ENCODE measurements at places on chromosomes 2 and 18.

DNA sequence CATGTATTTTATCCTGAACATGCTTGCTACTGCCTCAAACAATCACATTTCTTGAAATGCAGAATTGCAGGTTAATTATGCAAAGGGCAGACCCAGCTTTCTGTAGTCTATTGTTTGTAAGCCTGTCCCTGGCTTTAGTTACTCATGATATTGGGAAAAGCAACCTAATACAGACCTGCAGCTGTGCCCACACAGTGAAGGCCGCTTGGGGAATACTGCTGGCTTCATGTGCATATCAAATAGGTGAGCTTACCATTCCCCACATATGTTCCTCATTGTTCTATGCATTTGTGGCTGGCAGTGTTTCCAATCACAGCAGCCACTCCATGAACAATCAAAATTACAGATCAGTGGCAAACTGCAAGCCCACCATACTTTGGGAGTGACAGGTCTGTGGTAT, 186.3 kb downstream of the TMEM163 start:
- H3K27me3 ChIP-seq = peaks cover 6% of the 10 kb centered on the region
- H3K27ac ChIP-seq = no peak overlapping the region
- H3K36me3 ChIP-seq = peaks cover 2% of the 10 kb centered on the region
- no peak overlapping the region for H3K4me3 ChIP-seq
- peaks cover 6% of the 10 kb centered on the region for H3K4me1 ChIP-seq

DNA sequence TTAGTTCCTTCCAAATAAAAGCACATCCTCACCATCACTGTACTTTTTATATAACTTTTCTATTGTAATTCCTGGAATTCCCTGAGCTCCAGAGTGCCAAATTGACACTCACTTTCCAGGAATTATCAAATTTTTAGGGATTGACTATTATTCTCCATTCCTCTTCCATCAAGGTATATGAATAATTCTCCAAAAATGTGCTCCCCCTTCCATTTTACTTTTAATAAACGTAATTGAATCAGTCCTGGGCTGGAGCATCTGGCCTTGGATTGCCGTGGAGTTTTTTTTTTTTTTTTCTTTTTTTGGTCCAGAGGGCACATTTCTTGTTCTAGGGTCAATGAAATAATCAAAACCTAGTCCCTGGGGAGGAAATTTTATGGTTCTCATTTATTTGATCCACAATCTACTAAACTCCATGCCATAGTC, 304.3 kb downstream of the CDCA7 start:
- no peak for DNase-seq
- H3K27ac ChIP-seq = no peak overlapping the region
- H3K27me3 ChIP-seq = peaks cover 37% of the 10 kb centered on the region

DNA sequence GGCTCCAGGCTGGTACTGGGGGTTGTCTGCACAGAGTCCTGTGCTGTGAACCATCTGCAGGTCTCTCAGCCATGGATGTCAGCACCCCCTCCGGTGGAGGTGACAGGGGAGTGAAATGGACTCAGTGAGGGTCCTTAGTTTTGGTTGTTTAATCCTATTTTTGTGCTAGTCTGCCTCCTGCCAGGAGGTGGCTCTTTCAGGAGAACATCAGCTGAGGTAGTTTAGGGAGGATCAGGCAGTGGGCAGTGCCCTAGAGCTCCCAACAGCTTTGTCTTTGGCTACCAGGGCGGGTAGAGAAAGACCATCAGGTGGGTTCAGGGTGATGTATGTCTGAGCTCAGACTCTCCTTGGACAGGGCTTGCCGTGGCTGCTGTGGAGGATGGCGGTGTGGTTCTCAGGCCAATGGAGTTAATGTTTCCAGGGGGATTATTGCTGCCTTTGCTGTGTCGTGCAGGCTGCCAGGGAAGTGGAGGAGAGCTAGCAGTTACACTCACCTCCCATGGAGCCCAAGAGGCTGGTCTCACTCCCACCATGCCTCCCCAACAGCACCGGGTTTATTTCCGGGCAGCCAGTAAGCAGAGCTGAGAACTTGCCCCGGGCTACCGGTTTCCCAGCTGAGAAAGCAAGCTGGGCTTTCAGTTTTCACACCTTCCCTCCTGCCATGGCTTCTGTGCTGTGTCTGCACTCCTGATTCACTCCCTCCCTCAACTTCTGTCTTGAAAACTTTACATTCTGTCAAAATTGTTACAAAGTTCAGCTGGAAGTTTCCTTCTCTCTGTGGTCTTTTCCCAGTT, 563.4 kb downstream of the XIRP2 start:
- H3K27me3 ChIP-seq = no peaks in the 10 kb centered on the region
- no peak overlapping the region for H3K4me3 ChIP-seq

DNA sequence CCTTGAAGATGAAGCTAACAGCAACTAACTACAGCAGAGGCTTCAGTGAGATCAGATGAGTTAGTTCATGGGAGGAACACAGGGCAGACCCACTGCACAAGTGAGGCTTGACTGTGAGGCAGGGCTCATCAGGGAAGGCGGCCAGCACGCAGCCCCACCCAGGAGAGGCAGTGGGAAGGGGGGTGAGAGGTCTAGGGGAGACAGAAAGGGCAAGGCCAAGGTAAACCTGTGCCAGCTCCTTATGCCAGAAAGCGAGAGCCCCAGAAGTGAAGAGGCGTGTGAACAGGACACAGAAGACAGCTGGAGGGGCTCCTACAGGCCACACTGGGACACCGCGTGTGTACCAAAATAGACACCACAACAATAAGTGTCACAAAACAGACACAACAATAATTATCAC, 48.6 kb downstream of the ANO7 start:
- H3K4me1 ChIP-seq = peaks cover 5% of the 10 kb centered on the region
- H3K27me3 ChIP-seq = no peaks in the 10 kb centered on the region
- DNase-seq = no peak
- H3K27ac ChIP-seq = peak overlapping the region; percentile 61

DNA sequence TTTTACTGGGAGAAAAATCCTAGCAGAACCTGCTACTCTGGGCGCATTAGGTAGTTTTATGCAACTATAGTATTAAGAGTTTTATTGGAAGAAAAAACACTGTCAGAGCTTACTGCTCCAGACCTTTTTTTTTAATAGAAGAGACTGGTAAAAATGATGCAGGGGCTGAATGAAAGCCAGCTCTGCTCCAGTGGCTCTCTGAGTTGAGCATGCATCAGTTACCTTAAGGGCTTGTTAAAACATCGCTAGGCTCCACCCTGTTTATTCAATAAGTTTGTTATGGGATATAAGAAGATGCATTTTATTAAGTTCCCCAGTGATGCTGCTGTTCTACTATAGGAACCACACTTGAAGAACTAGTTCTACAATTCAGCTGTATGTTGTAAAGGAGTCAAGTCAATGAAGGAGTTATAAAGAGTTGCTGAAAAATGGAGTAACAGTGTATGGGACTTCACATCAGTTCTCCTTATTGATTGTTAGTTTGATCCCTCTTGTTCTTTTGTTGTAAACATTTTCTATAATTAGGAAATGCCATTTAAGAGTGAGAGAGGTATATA, 13.2 kb downstream of the SNRPG start:
- peaks cover 12% of the 10 kb centered on the region for H3K4me1 ChIP-seq
- no peak overlapping the region for H3K4me3 ChIP-seq
- no peaks in the 10 kb centered on the region for H3K27me3 ChIP-seq
- peak overlapping the region; percentile 37 for H3K27ac ChIP-seq
- peaks cover 8% of the 10 kb centered on the region for H3K36me3 ChIP-seq
- DNase-seq = no peak

DNA sequence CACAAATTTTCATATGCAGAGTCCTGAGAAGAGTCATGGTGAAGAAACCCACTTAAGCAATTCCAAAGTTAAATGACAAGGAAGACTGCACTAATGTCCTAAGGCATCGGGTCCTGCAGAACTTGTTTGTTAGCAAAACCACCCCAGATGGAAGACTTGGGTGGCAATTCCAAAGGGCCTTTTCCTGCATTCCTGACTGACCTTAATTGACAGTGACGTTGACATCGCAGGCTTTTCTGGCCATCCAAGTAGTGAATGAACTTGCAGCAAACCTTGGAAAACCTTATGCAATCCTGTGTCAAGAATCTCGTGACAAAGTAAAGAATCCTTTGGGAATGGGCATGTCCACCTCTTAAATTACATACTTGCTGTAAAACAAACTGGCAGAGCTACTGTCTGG, 112.5 kb upstream of the SH3BP4 start:
- no peak for DNase-seq
- H3K27ac ChIP-seq = no peak overlapping the region
- no peak overlapping the region for H3K4me3 ChIP-seq
- H3K4me1 ChIP-seq = no peaks in the 10 kb centered on the region

DNA sequence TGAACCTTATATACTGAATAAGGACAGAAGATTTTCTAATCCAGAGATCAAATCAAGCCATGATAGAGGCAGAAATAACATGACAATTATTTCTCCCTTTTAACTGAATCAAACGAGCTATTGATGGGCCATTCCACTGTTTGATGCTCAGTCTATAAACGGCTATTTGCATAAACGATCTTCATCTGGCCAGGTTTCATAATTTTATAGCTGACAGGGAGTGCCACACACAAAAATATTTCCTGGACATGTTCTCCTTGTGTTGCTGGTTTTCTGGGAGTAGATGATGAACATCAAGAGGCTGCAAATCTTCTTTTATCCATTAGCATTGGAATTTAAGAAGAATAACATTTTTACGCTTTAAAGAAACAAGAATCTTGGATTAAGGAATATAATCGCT, 63.1 kb downstream of the ACVR1C start:
- no peak overlapping the region for H3K27ac ChIP-seq
- no peaks in the 10 kb centered on the region for H3K36me3 ChIP-seq
- no peaks in the 10 kb centered on the region for H3K27me3 ChIP-seq
- H3K4me1 ChIP-seq = peaks cover 5% of the 10 kb centered on the region

DNA sequence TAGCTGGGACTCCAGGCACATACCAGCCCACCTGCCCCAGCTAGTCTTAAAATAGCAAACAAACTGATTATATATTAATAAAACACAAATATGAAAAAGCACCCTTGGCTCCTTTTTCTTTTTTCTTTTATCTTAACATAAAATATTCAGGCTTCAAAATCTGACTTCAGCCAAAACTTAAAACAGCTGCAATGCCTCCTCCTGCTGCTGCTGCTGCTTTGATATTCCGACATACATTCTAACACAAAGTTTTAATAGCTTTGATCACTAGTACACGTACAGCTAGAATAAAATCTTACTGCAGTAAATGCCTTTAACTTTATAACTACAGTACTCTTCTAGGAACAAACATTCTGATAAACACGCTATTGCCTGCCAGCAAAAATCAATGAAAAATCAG, 71.4 kb upstream of the RNU4ATAC start:
- DNase-seq = no peak
- H3K27ac ChIP-seq = peak overlapping the region; percentile 47
- no peaks in the 10 kb centered on the region for H3K4me1 ChIP-seq
- peaks cover 4% of the 10 kb centered on the region for H3K36me3 ChIP-seq
- no peaks in the 10 kb centered on the region for H3K27me3 ChIP-seq
- H3K4me3 ChIP-seq = peak overlapping the region; percentile 19

DNA sequence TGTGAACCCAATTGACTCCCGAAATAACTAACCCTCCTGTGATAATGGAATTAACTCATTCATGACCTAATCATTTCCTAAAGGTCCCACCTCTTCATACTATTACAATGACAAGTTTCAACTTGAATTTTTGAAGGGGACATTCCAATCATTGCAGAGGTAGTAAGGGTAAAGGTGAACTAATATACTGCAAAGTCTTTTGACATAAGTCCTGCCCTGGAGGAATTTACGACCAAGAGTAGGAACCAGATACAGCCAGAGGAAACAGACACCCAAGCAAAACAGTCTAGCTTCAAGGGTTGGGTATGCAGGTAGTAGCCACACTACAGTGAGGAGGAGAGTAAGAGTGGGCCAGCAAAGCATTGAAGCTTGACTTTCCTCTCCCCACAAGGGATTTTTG, 1.2 kb upstream of the SRBD1 start:
- H3K4me1 ChIP-seq = peaks cover 10% of the 10 kb centered on the region
- no peak overlapping the region for H3K4me3 ChIP-seq
- H3K27me3 ChIP-seq = peaks cover 5% of the 10 kb centered on the region
- no peak for DNase-seq

- H3K27ac ChIP-seq = no peak overlapping the region
- no peak overlapping the region for H3K4me3 ChIP-seq
- H3K36me3 ChIP-seq = no peaks in the 10 kb centered on the region
- H3K4me1 ChIP-seq = no peaks in the 10 kb centered on the region
- no peaks in the 10 kb centered on the region for H3K27me3 ChIP-seq
- DNase-seq = no peak
Measured at GRCh38 chr2:214379227-214379626, 31.6 kb upstream of the VWC2L start.

DNA sequence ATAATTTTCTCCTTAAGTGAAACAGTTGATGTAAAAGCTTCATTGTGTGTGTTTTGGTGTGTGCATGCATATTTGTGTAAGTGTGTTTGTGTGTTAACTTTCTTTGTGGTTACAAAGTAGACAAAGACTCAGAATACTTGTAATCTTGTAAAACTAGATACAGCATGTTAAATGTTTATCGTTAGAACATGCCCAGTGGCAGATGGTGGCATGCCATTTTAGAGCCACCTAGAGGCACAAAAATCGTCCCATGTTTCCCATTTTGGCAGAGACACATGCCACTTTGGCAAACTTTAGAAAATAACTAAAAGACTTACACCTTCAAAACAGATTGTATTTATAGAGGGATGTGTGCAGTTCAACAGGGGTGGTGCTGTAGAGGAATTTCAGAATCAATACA, 224.1 kb downstream of the LRP1B start:
- DNase-seq = no peak
- no peak overlapping the region for H3K27ac ChIP-seq
- H3K4me3 ChIP-seq = no peak overlapping the region

GRCh38 chr2:191065785-191066184, 51.8 kb upstream of the STAT1 start:
- H3K27ac ChIP-seq = peak overlapping the region; percentile 93
- no peak for DNase-seq

DNA sequence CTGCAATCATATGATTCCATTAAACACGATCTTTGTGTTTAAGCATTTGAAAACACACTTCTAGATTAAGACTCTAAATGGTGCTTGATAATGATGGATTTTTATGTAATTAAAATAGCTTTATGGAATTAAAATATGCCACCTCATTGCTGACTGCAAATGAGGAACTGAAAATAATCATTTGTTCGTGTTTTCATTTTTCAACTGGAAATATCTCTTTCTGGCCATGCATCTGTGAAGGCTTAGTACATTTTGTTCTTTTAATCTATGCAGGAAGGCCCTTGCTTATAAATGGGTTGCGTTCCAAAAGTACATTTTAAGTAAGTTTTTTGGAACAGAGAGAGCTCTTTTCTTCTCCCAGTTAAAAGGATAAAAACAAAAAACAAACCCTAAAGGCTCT, 125.5 kb downstream of the MC4R start:
- H3K4me3 ChIP-seq = no peak overlapping the region
- no peaks in the 10 kb centered on the region for H3K36me3 ChIP-seq
- H3K27me3 ChIP-seq = no peaks in the 10 kb centered on the region
- H3K27ac ChIP-seq = no peak overlapping the region
- H3K4me1 ChIP-seq = no peaks in the 10 kb centered on the region
- DNase-seq = no peak

- no peak overlapping the region for H3K4me3 ChIP-seq
- peaks cover under 1% of the 10 kb centered on the region for H3K36me3 ChIP-seq
- H3K27me3 ChIP-seq = no peaks in the 10 kb centered on the region
- H3K27ac ChIP-seq = no peak overlapping the region
Measured at GRCh38 chr18:80009661-80010550, 21.5 kb upstream of the TXNL4A start.
